Activated CD4-positive, alpha-beta T cell treated with anti-CD3 and anti-CD28 coated beads, Interleukin-2, amount 50 U/mL, for 48 hours (primary cell): ENCODE measurements at places on chromosomes 2 and 18.

DNA sequence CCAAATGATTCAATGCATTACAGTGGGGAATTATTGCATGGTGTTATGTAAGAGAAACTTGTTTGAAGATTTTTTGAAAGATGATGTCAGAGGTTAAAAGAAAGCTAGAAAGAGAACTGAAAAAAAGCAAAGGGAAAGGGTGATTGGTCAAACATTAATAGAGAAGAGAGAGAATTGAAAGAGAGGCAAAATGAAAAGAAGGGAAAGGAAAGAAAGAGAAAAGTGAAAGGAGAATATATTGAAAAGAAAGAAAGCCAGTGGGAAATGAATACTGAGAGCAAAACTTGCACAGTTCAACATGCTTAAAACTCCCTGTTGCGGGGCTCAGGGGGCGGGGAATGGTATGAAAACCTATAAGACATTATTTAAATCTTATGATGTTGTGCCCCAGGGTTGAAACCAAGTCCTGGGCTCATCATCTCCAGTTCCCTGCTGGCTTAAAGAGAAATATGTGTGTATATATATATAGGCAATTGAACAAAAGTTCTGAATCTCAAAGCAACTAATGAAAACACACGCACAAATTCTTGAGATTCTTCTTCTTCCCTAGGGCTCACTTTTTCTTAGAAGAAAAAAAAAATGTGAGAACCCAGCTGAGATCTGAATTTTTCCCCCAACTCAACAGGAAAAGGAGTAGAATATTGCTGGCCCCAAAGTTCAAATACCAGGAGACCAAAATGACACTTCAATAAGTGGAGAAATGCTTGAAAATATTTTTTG is 2045.9 kb upstream of the CELF4 start:
- no peak for DNase-seq

- no peak for DNase-seq
Observed at GRCh38 chr2:71672826-71673795, 219.8 kb downstream of the DYSF start.

- no peak for DNase-seq
Observed at GRCh38 chr2:167929484-167929883, 317.9 kb downstream of the STK39 start.

- no peak for DNase-seq
Observed at GRCh38 chr2:179842498-179843153, 18.8 kb downstream of the ZNF385B start.

GRCh38 chr2:89844221-89844943 is 1152.9 kb downstream of the RPIA start:
- DNase-seq = no peak

DNA sequence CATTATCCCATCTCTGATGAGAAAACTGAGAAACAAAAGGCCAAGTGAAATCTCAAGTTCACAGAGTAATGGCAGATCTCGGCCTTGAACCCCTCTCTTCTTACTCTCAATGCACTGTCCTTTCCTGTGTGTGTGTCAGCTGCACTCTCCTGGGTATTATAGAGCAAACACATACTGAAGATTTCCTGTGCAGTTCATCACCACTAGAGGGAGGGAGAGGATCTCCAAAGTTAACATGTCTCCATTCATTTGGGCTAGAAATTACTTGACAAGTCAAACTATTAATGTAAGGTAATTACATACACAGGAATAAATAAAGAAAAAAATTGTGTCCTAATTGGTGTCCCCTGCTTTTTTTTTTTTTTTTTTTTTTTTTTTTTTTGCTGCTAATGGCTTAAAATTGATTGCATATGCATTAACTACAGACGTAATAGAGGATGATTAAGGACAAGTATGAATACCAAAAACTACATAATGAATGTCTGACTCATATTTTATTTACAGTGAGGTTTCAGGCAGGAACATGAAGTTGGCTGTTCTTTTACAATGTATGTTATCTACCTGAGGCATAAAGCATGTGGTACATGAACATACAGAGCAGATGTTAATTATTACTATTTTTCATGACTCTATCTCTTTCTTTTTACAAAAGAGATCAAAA is 269.2 kb downstream of the NYAP2 start:
- no peak for DNase-seq

DNA sequence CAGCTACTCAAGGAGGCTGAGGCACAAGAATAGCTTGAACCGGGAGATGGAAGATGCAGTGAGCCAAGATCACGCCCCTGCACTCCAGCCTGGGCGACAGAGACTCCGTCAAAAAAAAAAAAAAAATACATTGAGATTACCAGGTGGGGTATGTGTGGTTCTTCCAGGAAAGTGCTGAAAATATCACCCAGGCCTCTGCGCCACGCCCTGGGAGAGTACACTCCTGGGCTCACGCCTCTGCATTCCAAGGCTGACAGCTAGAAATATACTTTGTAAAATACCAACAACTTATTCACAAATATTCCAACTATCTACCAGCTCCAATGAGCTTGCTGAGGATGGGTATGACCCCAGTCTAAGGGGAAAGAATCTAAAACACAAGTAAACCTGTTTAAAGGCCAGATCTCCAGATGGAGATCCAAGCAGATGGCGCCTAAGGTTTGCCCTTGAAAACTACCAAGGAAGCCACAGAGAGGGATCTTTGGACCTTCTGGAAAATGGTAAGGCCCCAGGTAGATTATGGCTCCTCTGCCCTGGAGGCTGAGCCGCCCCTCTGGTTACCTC is 21.6 kb upstream of the B3GNT7 start:
- DNase-seq = no peak

DNA sequence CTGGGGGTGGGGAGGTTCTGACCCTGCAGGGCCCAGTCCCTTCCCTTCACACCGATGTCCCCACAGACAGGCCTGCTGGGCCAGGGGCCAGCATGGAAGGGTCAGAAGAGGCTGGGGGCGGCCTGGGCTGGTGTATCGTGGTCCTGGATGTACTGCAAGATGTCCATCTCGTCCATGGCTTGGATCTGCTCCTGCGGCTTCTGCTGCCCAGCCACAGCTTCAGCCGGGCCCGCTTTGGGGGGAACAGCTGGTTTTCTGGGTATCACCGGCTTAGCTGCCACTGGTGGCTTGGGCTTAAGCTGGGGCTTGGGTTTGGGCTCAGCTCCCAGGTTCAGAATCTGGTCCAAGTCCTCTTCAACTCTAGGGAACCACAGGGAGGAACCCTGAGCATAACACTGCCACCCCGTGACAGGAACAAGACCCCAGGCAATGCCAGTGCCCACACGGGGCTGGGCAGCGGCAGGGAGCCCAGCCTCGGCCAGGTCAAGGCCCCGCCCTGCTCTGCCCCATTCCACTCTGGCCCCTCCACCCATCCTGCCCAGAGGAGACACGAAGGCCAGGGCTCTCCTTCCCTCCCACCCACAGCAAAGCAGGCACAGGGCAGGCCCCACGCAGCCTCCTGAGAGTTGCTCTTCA is 31.9 kb downstream of the HS1BP3 start:
- no peak for DNase-seq

DNA sequence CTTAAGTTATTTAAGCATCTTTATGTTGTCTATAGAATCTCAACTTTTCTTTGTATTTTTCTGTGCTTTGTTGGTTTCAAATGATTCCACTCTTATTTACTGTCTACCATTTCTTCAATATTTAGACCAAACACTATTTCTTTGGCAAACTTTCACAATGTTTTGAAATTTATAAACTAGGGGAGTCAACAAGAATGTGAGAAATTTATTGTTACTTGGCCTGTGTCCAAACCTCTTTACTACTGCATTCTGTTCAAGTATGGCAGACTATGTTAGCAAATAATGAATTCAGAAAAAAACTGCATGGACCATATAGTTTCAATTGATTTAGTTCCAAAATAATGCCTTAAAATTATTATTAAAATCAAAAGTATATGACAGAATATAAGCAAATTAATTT is 470.2 kb downstream of the FBXO15 start:
- DNase-seq = no peak

GRCh38 chr2:54465143-54465542 is 9.0 kb downstream of the SPTBN1 start:
- no peak for DNase-seq

GRCh38 chr2:120391911-120392665 is 46.2 kb downstream of the INHBB start:
- no peak for DNase-seq

DNA sequence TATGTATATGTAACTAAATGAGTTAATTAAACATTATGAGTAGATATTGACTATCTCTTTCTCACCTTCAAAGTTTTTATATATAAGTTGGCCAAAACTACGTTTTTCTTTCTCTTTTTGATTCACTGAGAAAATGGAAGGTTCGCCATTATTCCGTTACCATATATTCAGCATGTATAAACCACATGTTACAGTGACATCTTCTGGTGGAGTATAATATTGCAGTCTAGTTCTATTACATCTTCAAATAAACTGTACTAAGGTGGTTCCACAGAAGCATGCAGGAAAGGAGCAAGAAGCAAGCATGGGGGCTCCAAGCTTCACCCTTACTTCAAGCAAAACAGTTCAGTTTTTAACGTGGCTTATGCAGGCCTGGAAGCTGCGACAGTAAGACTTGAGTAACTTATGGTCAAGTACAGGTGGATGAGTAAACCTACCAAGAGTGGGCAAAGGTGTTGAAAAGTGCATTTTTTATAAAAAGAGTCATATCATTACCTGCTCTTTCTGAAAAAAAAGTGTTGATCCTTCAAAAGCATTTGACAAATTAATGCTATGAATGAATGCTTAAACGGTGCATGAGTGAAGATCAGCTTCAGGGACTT is 129.8 kb upstream of the RAB6C start:
- no peak for DNase-seq

DNA sequence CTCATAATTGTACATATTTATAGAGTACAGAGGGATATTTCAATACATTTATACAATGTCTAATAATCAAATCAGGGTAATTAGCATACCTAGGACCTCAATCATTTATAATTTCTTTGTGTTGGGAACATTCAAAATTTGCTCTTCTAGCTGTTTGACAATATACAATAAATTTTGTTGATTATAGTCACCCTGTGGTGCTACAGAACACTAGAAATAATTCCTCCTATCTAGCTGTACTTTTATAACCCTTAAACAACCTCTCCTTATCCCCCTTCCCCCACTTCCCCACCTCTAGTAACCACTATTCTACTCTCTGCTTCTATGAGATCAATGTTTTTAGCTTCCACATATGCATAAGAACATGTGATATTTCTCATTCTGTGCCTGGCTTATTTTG is 328.4 kb upstream of the RBMS1 start:
- DNase-seq = no peak

DNA sequence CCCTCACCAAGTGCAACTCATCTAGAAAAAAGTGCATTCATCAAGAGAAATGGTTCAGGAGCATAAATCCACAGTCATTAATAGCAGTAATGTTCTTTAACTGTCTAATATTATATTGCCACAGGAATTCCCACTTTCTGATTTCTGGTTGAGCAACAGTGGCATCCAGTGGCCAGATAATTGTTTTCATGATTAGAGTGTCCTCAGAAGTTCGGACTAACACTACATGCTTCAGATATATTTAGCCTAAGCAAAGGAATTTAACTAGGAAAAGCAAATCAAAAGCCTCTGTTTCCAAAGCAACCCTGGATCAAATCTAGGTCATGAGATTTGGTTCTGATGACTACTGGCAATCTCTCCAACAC is 9.8 kb upstream of the ERBB4 start:
- no peak for DNase-seq

- DNase-seq = no peak
Observed at GRCh38 chr18:3340015-3340681, 78.2 kb downstream of the MYL12B start.

GRCh38 chr2:79432731-79433146 is 80.1 kb upstream of the CTNNA2 start:
- no peak for DNase-seq

GRCh38 chr18:69622184-69622583 is 221.5 kb downstream of the DOK6 start:
- DNase-seq = no peak

- no peak for DNase-seq
Observed at GRCh38 chr2:118609138-118609537, 238.3 kb downstream of the EN1 start.

DNA sequence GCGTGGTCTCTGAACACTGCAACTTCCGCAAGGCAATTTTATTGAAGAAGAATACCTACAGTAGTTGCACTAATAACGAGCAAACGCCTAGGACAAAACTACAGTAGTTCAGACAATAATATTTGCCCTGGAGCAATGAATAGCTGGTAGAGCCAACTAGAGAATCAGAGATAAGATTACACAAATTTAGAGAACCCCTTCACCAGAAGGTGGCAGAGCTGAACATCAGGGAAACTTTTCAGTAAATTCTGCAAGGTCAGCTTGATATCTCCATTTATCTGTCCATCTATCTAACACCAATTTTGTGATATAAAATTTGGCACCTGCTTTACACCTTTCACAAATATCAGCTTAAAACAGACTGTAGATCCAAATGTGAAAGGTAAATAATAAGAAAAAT is 43.8 kb downstream of the CDH19 start:
- no peak for DNase-seq

- DNase-seq = no peak
Observed at GRCh38 chr2:120619579-120619978, 116.1 kb upstream of the GLI2 start.

- no peak for DNase-seq
Observed at GRCh38 chr2:217645896-217646295, 356.9 kb downstream of the TNS1 start.

- peak; percentile 64 for DNase-seq
Observed at GRCh38 chr2:8576525-8577167, 105.2 kb upstream of the ID2 start.

DNA sequence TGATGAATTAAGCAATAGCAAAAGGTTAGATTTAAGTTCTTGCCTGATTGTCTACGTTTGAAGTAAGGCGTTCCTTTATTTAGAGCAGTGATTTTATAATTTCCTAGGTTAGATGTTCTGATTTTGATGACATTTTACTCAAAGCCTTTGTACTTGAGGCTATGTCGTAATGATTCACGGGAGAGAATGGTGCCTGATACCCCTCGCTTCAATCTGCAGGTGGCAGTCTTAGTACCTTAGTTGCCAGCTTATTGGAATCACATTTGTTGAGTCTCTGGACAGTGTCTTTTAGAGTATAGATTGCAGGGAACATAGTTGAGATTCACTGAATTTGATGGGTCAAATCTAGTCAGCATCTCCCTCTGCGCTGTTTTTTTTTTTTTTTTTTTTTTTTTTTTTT is 89.5 kb downstream of the BIRC6 start:
- no peak for DNase-seq

DNA sequence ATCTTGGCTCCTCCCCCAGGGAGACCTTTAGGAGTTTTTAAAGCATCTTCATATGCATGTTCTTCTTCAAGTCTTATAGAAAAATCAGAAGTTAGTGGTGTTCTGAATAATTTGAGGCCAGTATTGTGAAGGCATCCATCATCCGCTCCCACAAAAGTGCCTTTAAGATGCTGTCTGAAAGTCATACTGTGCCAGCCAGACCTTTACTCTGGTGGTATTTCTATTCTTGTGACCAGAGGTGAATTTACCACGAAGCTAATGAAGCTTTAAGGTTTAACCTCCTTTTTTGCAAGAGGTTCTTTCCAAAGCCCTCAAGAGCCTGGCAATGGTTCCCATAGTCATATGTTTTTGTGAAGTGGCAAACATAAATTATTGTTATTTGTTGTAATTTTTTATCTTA is 54.3 kb downstream of the SLC40A1 start:
- no peak for DNase-seq

GRCh38 chr2:235747786-235748091 is 253.9 kb downstream of the AGAP1 start:
- no peak for DNase-seq
